ENCODE measurements at places on chromosomes 6 and 20. TPM values are rescaled to one million over a fixed set of nuclear protein-coding genes. Genes with fewer than 3 reads are reported as not detected.
A peak's percentile ranks its signal among the peaks of the same experiment; 100 is the strongest.

Gene TFAP2D
- not detected for total RNA-seq

Gene NR2E1
- not detected for total RNA-seq

DNA sequence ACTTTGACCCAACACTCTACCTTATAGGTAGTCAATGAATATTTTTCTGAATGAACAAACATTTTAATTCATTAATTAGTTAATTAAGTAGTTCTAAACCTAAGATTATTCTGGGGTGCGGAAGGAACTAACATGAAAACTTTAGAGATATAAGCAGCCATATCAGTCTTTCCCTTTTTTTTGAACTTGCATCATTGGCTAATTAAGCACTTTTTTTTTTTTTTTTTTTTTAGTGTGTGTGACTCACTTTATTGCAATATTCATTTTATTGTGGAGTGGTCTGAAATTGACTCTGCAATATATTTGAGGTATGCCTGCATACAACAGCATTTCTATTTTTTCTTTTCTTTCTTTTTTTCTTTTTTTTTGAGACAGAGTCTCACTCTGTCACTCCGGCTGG is 21.8 kb upstream of the AMD1 start:
- DNase-seq: no peak

DNA sequence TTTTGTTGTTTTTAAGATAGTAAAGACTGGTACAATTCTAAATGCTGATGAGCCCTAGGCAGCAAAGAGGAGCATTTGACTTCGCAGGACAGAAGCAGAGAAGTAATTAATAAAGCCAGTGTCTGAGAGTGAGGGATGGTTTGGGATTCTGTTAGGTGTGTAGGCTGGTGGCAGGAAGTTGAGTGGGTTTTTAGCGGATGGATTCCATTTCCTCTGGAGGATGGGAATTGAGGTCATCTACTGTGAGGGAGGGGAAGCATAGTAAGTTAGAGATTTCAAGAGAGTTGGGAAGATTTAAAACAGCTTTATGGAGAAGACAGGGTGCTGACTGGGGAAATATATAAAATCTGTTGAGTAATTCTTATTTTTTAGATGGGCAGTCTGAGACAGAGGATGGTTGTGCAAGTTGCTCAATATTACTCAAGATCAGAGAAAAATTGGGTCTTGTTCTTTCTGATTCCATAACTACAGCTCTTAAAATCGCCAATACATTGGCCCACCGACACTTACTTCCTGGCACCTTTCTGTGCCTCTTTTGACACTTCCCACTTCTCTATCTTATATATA is 48.8 kb downstream of the PRL start:
- peak; percentile 44 for DNase-seq

DNA sequence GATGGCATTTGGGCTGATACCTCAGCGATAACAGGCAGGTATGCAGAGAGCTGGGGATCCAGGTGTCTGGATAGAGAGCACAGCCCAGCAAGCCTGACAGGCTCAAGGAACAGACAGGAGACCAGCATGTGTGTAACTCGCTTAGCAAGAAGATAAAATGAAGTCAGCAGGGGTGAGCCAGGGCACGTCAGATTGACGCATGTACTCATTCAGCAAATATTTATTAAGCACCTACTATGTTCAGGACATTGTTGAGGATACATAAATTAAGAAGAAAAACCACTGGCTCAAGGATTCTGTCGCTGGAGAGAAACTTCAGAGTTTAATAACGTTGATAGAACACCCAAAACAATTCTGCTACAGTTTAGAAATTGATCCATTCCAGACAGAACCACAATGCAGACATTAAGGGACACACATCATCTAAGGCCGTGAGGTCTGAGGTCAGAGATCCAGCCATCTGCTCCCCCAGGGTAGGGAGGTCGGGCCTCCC is 1.0 kb upstream of the DUSP22 start:
- DNase-seq: no peak

Gene PSMB9
- 54.7 TPM for total RNA-seq

DNA sequence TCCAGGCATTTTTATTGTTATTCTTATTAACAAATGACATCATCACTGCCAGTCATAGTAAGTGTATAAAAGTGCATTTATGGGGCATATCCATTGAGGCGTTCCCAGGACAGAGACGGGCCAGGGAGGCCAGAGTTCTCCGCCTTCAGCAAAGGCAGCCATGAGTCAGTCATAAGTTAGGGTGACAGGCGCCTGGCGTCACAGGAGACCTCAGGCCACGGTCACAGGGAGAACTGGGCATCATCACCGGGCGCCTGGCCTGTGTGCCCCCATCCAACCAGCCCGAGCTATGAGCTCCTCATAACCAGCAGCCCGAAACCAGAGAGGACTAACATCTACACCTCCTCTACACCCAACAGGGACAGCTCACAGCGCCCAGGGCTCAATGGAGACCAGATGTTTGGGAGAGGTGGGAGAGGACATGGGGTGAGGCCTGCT is 259.2 kb downstream of the DLL1 start:
- DNase-seq: no peak

DNA sequence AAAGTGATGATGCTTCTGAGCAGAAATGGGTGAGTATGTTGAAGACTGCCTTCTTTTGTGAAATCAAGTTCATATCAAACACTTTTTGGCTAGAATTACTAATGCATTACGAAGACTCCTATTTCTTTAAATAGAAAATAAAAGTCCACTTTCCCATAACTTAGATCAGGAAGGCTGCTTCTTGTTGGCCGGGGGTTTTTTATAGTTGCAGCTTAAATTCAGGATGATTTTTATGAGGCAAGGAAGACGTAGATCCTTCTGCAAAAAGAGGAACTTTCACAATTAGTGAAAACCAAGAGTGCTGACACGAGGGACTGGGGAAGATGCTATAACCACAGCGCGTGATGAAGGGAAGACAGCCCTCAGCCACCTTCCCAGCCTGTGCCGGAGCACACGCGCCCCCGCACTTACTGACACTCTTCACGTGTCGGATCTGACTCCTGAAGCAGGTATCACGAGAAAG is 206.1 kb upstream of the PRDM1 start:
- DNase-seq: no peak

DNA sequence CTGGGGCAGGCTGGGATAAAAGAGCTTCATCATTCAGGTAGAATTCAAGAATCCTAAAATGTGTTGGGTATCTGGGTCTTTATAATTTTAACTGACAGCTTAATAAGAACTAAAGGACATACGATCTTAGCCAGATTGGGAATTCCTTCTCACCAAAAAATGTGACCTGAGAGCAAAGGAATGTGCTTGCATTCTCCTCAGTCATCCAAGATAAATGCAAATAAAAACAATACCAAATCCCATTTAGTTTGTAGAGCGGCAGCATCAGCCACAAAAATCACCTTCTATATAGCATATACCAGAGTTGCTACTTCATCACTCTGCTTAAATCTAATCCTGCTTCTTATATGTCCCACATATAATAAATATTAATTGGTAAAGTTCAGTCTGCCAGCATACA is 16.9 kb downstream of the USP49 start:
- peak; percentile 83 for DNase-seq

Gene DACT2
- total RNA-seq: not detected

DNA sequence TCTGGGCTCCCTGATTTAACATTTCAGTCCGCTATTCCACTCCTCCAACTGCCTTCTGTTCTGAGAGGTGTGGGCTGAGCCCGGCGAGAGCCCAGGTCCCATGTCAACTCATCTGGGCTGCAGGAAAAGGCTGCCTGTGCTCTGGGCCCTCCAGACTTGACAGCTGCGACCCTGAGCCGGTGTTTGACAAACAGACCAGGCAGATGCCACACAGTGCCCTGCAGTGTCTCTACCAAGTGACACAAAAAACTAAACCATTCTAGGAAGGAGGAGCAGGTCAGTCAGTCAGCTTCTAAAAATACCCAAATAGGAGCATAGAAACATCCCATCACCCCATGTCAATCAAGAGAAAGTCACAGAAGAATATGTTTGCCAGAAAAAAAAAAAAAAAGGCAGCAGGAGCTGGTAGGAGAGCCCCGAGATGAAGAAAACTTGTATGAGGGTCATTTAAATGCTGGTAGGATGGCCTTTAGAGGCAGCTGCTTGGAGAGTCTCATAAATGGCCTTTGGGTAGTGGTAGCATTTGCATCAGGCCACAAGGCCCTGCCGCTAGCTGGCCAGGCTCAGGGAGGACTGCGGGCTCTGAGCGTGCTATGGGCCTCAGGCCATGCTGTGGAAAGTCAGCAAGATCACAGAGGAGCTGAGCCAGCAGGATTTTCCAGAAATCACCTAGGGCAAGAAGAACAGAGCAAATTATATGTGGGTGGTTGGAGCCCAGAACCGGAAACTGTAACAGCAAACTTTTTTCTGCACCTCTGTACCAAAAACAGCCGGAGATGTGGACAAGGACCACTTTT is 36.6 kb upstream of the GFOD1 start:
- DNase-seq: no peak

DNA sequence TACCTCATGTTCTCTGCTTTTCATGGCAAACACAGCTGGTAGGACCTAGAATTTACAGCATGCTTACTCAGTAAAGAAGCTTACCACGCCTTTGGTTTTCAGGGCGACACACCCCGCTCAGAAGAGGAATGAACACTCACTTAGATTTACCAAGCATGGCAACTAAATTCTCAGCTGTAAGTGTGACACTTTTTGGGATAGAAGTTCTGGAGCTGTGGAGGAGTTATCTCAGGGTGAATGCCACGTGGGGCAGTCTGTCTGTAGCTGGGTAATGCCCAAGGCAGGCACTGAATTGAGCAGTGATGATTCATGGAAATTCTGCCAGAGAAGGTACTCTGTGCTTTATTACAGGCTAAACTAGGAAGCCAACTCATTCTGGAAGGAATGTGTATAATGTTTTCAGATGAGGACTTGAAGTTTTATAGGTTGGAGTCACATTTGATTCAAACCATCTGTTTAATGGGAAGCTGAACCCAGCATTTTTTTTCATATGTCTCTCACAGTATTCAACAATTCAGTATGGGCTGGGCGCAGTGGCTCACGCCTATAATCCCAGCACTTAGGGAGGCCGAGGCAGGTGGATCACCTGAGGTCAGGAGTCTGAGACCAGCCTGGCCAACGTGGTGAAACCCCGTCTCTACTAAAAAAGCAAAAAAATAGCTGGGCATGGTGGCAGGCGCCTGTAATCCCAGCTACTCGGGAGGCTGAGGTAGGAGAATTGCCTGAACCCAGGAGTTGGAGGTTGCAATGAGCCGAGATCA is 3.5 kb upstream of the PRIM2 start:
- peak; percentile 95 for DNase-seq

DNA sequence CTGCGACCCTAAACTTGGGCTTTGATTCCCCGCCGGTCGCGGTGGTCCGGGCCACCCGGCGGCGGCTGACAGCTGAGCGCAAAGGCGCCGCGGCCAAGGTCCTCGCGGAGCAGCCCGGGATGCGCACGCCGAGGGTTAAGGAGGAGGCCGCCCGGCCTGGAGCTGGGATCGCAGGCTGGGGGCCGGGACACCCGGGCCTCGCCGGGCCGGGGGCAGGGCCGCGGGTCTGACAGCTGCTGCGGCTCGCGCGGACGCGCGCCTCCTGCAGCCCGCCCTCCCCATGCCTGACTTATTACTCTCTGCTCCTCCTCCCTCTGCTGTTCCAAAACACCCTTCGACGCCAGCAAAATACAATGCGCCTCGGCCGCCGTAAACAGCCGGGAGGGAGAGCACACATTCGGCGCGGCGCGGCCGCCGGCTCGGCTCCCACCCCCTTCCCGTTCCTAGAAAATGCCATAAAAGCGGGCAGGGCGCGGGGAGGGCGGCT is 746 bp downstream of the BACH2 start:
- DNase-seq: peak; percentile 86
